ENCODE measurements at places on chromosomes 16 and 17. TPM values are rescaled to one million over a fixed set of nuclear protein-coding genes. Genes with fewer than 3 reads are reported as not detected.

GRCh38 chr17:32479074-32479617 is 7.6 kb upstream of the CDK5R1 start:
- no peak for DNase-seq

GRCh38 chr16:3092501-3092941 is 6.6 kb downstream of the ZSCAN10 start:
- no peak for DNase-seq

GRCh38 chr16:81315271-81316175 is 761 bp downstream of the GAN start:
- DNase-seq, result no peak

GRCh38 chr16:11768849-11769248 is 26.2 kb upstream of the TXNDC11 start:
- no peak for DNase-seq

DNA sequence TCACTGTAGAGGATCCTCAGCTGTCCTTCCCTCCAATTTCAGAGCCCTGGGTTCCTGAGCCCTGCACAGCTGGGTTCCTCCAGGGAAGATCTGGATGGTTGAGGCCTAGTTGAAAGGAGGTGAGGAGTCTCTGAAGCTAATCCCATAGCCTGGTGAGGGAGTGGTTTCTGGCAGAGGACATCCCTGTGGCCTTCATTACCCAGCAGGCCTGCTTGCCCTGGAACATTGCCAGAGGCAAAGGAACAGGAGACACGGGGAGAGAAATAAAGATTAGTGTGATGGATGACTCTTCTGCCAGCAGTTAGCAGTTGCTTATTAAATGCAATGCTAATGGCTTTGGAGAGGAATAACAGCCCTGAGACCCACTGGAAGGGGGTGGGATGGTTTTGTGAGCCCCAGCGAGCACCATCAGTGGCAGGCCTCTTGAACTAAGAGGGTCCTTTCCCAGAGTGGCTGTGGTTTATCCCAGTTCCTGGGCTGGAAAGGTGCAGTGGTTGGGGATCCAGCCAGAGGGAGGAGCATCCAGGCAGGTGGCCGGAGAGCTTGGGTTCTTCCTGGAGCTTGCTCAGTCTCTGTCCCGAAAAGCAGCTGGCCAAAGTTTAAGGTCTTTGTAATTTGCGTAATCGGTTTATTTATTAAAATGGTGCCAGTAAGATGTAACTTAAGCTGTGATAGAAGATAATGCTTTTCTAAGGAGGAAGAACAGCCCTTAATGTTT is 209.7 kb downstream of the CCDC182 start:
- DNase-seq, result no peak

GRCh38 chr17:172401-172800 is 9.0 kb downstream of the DOC2B start:
- no peak for DNase-seq

- peak; percentile 82 for DNase-seq
These were observed 47.5 kb downstream of the SLC6A2 start for GRCh38 chr16:55703003-55704001.

GRCh38 chr17:7549401-7550055 is 670 bp downstream of the TNFSF12 start:
- DNase-seq, result no peak

- no peak for DNase-seq
These were observed 6.0 kb upstream of the RBFOX3 start for GRCh38 chr17:79616801-79617200.

DNA sequence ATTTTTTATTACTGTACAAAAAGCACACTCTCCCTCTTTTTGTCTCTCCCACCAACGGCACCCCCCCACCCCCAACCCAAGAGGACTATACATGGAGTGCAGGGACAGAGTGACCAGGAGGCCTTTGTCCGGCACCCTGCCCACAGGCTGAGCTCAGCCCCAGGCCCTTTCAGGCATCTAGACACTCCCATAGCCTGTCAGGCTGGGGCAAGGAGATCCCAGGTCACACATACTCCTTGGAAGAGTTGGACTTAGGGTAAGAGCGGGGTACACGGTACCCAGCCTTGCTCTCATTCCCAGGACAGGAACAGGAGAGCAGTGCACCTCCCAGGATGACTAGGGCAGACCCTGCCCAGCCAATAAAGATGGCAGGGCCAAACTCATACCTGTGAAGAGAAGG is 2.1 kb downstream of the CLDN7 start:
- DNase-seq, result no peak

The PRAC1 gene
- not detected for total RNA-seq

The TMEM88 gene
- 27.6 TPM for total RNA-seq

The TMIGD1 gene
- not detected for total RNA-seq

The SCARF1 gene
- 4.2 TPM for total RNA-seq

The CSH1 gene
- total RNA-seq, result 18.1 TPM

The CSH2 gene
- not detected for total RNA-seq

The FN3K gene
- total RNA-seq, result 11.7 TPM

The BCAR1 gene
- total RNA-seq, result 25.1 TPM
